ENCODE measurements at places on chromosomes 13 and 19.

DNA sequence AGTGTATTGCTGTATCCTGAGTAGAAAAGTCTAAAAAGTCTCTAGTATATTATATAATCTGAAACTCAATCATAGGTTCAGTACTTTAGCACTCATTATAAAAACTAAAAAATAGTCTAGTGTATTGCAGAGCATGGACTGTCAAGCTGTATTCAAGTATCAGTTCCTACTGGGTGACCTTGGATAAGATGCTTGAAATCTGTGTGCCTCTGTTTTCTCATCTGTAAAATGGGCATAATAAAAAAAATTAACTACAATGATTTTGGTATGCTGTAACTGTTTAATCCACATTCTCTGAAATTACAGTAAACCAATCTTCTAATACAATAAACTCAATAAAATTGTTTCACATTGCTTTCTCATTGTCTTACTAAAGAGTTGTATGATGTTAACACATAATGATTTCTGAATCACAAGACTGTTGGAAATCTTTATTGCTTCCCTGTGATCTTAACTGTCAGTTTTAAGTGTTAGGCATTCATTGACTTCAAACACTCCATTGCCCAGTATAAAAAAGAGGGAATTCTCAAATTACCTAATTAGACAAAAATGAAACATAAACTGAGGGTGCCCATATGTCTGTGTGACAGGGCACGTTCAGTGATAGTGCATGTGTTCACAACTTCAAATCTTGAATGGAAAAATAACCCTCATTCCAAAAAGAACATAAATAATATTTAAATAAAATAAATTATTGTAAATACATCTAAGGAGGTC is 2.2 kb downstream of the STARD13 start:
- no peak for DNase-seq

- DNase-seq: no peak
Observed at GRCh38 chr13:109644069-109644750, 142.2 kb downstream of the IRS2 start.

DNA sequence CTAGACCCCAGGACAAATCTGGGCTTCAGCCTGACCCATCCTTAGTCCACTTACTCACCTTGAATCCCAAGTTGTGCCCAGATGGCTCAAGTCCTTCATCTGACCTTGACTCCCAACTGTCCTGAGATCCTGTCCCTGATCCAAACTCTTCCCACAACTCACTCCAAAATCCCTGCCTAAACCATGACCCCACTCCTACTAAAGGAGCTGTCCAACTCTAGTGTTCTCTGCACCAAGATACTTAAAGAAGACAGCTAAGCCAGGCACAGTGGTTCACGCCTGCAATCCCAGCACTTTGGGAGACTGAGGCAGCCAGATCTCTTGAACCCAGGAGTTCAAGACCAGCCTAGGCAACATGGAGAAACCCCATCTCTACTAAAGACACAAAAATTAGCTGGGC is 8.5 kb downstream of the POU2F2 start:
- no peak for DNase-seq

GRCh38 chr19:35123573-35123972 is 8.0 kb downstream of the FXYD3 start:
- DNase-seq: no peak

- DNase-seq: no peak
Observed at GRCh38 chr13:32391101-32391619, 36.8 kb downstream of the N4BP2L1 start.

DNA sequence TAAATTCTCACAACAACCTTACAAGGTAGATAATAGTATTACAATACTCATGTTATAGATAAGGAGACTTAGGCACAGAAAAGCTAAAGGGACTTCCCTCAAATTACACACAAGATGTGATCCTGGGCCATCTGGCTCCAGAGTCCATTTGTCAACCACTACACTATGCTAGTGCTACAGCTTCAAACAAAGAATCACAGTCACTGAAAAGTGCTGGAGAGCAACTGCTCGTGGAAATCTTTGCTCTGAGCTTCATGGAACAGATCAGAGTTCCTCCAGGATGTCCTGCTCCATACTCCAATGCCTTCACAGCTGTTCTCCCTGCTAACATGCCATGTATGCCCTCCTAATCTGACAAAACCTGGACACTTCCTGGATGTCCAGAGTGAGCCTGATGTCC is 271.2 kb downstream of the ENOX1 start:
- no peak for DNase-seq

DNA sequence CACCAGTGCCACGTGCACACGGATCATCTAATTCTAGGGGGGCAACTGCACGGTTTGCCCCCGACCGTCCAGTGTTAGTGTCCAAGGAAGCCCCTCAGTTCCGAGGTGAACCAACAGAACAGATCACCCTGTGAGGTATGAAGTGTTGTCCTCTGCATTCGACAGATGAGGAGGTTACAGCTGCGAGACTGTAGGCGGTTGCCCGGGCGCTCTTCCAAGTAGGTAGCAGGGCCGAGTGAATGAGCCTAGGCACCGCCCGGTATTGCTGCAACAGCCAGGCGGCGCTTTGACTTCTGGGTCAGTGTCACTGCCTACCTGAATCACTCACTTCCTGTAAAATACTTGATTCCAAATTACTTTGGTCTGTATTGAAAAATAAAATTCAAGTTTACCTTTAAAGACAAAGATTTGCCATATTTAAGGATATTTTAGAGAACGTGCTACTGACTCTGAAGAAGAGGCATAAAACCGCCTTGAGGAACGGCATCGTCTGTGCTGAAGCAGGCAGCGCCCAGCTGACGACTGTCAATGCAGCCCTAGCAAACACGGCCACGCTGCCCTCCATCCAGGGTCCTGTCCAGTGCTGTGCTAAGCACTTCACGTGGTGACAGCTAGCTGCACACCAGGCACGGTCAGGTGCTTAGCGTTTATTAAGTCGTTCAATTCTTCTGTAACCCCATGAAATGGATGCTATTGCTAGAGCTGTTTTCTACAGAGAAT is 19.3 kb upstream of the RASA3 start:
- DNase-seq: peak; percentile 53

DNA sequence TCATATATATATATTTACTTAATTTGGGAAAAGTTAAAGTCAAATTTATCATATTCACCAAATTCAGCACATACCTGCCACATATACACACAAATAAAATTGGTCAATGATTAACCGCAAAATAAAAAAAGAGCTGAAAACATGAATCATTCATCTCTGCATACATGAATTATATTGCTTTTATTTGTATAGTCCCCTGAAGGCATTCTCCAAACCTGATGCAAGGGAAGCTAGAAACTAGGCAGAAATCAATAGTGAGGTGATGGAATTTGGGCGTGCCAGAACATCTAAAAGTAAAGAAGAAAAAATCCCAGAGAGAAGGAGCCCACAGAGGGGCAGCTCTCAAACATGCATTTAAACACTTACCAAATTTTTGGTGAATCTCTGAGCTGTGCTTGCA is 60.1 kb downstream of the UFM1 start:
- DNase-seq: no peak

GRCh38 chr13:94480672-94481145 is 1.2 kb upstream of the DCT start:
- DNase-seq: no peak

DNA sequence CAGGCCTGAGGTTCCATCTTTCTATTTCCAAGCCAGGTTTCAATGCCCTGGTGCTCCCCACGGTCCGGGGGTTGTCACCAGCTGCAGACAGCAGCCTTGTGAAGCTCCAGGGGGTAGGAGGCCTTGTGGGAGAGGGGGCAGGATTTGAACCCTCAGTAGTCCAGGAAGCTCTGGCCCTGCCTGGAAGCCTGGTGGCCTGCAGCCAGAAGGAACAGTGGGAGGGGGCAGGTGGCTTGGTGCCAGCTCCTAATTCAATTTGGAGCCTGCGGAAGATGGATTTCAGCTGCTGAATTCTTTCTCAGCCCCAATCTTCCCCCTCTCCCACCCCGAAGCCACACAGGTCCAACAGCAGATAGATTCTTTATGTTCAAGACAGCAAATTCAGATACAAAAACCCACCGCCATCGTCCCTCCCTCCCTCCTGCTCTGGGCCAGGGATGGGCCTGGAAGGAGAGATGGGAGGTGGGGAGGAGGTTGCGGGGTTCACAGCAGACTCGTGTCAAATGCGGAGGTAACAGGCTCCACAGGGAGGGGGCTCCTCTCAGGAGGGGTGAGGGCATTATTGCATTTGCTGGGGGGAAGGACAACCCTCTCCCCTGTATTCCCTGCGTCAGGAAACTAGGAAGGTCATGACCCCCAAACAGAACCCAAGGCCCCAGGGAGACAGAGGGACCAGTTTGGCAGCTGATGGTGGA is 2.4 kb upstream of the PTGER1 start:
- DNase-seq: no peak

- DNase-seq: peak; percentile 45
Observed at GRCh38 chr19:8334458-8335342, 8.4 kb downstream of the KANK3 start.

GRCh38 chr13:77994166-77994565 is 75.5 kb upstream of the EDNRB start:
- DNase-seq: no peak

DNA sequence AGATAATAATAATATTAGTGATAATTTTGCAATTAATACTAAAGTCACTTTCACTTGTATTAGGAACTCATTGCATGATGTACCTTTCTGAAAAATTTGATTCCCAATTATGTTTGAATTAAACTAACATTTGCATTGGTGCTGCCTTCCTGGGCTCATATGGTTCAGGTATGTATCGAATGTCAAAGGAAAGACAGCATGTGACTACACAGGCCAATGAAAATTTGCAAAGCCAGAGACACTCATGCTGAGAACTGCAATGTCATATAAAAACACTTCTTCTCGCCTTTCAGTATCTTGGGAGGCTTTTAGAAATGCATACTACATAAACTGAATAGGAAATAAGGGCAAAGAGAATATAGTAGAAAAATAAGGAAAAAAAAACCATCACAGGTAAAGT is 44.3 kb downstream of the RAP2A start:
- DNase-seq: no peak

GRCh38 chr13:112205990-112206389 is 139.0 kb downstream of the SOX1 start:
- DNase-seq: no peak

GRCh38 chr13:76000131-76000530 is 364.0 kb downstream of the LMO7 start:
- DNase-seq: no peak

DNA sequence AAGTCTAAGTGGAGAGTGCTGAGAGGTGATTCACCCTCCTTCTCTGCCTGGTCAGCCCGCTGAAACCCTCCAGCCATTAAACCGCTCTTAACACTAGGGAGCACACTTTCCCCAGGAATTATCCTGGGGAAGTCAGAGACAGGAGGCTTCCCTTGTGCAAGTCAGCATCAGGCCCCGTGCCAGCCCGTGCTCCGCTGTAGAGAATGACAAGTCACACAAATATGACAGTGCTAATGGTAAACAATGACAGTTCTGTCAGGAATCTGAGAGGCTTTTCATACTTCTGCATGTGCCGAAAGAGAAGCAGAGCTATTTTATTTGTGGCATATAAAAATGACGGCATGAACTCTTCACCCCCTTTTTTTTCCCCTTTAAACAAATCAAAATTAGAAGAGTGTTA is 816.9 kb upstream of the SLC10A2 start:
- peak; percentile 19 for DNase-seq

DNA sequence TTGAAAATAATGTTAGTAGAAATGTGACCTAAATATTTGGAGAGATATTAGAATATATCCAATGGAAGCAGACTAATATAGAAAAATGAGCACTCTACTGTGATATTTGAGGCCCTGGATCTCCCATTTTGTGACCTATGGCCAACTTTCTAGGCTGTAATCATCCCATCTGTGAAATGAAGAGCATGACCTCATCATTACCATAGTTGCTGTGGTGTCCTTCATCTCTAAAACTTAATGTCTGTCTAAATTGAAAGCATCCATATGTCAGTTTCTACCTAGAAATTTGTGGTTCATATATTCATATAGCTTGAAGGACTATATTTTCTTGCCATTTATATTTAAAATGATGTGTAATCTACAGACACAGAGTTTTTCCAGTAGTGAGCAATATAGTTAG is 41.6 kb downstream of the PAN3 start:
- no peak for DNase-seq

GRCh38 chr19:44648631-44649251 is 5.0 kb downstream of the PVR start:
- no peak for DNase-seq

GRCh38 chr13:102236830-102237229 is 165.0 kb downstream of the FGF14 start:
- DNase-seq: no peak

DNA sequence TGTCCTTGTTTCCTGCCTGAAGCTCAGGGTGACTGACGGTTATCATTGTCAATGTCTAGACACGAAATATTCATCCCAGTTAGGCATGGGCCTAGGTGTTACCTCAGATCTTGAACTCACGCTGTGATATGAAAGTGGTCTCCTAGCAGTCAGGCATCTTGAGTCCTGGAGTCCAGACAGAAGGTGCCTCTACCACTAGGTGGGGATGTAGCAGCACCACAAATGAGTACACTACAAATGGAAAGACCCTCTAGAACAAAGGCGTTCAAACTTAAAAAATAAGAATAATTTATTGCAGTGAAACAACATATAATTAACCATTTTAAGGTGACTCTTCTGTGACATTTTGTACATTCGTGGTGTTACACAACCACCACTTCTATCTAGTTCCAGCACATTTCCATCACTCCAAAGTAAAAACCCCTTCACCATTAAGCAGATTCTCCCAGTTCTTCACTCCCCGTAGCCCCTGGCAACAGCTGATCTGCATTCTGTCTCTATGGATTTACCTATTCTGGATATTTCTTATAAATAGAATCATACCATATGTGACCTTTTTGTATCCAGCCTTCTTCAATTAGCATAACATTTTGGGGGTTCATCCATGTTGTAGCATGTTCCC is 11.9 kb upstream of the FRY start:
- no peak for DNase-seq

GRCh38 chr19:2289714-2290435 is 7.9 kb upstream of the PEAK3 start:
- peak; percentile 9 for DNase-seq

GRCh38 chr19:2552859-2553258 is 76.9 kb downstream of the GADD45B start:
- DNase-seq: no peak

DNA sequence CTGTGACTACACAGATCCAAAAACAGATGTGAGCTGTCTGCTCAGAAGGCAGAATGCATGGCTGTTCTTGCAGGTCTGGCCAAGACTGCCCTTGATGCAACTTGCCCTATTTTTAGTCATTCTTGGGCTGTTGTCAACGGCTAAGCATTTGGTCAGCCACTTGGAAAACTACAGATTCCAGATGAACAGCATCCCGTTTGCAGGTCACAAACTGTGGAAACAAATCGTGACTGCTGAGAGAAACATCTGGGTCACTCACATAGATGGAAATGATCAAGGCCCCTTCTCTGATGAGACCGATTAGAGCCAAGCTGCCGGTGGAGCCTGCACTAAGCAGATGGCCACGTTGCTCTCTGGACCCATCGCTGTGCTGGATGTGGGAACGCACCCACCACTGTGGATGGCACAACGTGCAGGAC is 15.4 kb upstream of the METTL21C start:
- DNase-seq: no peak

- DNase-seq: no peak
Observed at GRCh38 chr13:33022986-33023385, 6.8 kb downstream of the KL start.

- no peak for DNase-seq
Observed at GRCh38 chr13:39225860-39226259, 187.6 kb downstream of the NHLRC3 start.

- DNase-seq: no peak
Observed at GRCh38 chr19:30695171-30695875, 323.1 kb downstream of the ZNF536 start.
